ENCODE measurements at places on chromosomes 11 and 22.

GRCh38 chr11:134266841-134267251 lies 9.3 kb upstream of the GLB1L3 start:
- peak; percentile 48 for DNase-seq

DNA sequence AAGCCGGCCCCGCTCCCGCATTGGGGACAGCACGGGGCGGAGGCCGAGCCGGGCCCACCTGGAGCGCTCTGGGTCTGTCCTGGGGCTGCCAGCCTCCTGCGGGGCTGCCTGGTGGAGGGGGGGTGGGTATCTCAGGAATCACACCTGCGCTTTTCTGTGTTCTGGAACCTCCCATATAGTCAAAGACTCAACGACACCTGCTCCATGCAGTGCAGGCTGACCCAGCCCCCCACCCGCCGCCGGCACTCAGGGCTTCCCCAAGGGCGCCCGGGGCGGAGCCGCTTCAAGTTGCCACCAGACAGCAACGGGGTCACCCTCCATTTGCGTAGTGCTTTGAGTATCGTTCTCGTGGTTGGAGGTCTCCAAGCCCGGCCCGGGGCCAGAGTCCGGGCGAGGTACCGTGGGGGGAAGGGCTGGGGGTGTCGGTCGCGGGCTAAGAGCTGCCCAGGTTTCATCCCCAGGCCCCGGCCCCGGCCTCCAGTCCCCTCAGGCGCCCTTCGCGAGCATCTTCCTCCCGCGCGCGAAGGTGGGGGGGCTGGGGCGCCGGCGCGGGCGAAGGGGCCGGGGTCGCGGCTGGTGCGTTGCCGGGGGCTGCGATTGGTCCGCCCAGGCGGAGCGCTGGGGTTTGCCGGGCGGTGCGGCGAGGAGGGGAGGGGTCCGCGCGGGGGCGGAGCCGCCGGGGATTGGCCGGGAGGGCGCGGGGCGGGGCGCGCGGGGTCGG lies 6.6 kb downstream of the TSPAN4 start:
- no peak for DNase-seq

- DNase-seq = peak; percentile 98
Measured at GRCh38 chr11:34302046-34302921, 55.5 kb downstream of the ABTB2 start.

DNA sequence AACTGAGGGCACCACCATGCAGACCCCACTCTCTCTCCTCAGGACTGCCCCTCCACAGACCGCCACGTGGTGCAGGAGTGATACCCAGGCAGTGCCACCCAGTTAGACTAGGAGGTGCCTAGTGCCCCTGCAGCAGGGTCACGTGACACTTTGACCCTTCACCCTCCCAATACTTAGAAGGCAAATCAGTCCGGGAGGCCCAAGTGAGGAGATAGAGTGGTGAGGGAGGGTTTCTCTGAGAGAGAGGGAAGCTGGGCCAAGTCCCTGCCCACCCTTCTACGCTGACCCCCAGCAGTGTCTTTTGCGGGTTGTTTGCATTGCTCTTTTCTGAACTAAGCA lies 84.6 kb downstream of the BUD13 start:
- no peak for DNase-seq

DNA sequence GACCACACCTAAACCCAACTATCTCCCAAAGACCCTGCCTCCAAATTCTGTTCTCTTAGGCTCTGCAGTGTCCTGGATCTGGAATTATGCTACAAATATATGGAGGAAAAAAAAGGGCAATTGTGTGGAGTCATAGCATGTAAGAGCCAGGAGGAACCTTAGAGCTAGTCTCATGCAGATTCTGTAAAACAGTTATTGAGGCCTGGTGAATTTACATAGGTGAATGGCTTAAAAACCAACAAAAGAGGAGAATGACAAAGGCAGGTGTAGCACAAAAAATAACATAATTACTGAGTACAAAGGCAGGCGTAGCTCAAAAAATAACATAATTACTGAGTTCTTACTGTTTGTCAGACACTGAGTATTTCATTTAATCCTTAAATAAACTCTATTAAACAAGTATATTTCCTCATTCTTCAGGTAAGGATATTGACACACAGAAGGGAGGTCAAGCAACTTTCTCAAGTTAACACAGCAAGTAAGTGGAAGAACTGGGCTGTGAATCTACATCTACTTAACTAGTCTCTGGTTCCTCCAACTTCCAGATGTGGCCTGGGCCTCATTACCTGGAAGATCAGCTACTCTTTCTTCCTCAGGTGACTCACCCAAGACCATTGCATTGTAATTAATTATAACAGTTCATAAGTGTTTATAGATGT lies 938.9 kb upstream of the TENM4 start:
- no peak for DNase-seq

GRCh38 chr22:32722441-32722840 lies 79.1 kb upstream of the TIMP3 start:
- DNase-seq = no peak

DNA sequence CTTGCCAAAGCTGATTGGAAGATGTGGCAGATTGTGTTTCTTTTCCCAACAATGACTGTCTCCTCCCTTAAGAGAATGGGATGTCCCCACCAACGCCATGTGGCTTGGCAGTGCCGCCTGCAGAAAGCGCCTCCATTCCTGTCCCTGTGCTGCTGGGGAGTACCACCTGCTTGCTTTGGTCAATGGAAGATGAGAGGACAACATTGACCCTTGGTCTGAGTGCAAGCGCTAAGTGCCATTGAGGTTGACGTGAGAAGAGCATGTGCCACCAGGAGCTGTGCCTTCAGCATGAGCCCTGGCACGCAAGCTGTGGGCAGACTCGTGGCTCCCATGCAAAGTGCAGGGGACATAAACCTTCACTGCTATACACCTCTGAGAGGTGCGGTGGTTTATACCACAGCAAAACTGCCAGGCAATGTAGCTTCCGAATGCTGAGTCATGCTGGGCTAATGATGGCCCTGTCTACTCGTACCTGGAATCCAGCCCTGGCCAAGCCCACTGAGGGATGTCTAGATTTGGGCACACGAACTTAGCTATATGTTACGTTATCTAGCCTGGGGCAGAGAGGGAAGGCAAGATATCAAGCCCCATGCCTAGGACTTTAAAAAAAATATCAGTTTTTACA lies 41.9 kb downstream of the MYEOV start:
- no peak for DNase-seq

GRCh38 chr22:25237503-25237902 lies 18.1 kb downstream of the CRYBB2 start:
- no peak for DNase-seq

GRCh38 chr22:45516923-45517675 lies 14.4 kb downstream of the FBLN1 start:
- peak; percentile 75 for DNase-seq

GRCh38 chr11:132876705-132877104 lies 655.6 kb downstream of the OPCML start:
- no peak for DNase-seq

DNA sequence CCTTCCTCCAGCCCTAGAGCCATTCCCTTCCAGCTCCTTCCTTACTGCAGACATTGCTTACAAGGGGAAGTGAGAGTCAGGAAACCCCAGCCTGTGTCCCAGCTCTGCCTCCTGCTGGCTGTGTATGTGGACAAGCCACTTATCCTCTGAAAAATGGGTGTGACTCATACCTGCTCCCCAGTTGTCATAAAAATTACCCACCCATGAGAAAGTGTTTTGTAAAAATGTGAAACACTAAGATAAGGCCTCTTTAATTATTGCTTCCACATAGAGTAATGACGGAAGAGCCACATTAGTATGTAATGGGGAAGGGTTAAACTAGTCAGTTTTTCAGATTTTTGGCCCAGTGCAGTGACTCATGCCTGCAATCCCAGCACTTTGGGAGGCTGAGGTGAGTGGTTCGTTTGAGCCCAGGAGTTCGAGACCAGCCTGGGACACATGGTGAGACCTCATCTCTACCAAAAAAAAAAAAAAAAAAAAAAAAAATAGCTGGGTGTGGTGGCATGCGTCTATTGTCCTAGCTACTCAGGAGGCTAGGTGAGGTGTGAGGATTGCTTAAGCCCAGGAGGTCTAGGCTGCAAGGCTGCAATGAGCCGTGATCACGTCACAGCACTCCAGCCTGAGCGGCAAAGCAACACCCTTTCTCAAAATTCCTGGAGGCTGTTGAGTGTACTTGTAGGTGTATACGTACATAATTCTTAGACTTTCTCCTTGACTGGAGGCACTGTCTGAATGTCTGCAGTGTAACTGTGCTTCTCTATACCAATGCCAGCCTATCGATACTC lies 84.9 kb downstream of the CTTN start:
- DNase-seq = peak; percentile 75

DNA sequence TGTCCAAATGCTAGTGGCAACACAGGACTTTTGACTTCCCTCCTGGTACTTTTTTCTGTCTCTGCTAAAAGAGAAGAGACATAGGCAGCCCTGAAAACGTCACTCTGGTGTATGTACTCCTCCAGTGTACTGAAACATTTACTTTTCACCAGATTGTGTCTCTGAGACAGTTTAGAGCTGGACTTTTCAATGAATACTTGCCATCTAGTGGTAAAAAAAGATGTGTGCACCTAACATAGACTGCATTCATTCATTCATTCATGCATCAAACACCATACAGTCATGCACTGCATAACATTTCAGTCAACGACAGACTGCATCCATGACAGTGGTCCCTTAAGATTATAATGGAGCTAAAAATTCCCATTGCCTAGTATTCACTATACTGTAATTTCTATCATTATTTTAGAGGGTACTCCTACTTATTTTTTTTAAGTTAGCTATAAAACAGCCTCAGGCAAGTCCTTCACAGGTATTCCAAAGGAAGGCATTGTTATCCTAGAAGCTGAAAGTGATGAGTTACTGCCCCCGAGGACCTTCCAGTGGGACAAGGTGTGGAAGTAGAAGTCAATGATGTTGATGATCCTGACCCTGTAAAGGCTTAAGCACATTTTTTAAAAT lies 186.2 kb downstream of the SPON1 start:
- peak; percentile 39 for DNase-seq

- no peak for DNase-seq
Measured at GRCh38 chr11:45860764-45861510, 13.7 kb downstream of the CRY2 start.

DNA sequence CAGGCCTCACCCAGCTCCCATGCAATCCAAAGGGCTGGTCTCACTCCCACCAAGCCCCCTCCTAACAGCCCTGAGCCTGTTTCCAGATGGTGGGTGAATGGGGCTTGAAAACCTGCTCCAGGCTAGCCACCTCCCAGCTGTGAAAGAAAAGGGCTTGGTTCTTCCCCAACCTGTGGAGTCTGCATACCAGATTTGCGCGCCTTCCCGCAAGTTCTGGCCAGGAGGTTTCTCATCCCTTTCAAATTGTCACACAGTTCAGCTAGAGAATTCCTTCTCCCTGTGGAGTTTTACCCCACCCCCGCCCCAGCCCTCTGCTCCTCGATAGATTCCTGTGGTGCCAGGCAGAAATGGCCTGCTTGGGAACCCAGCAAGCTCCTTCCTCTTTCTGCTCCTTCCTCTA lies 734.6 kb upstream of the FAT3 start:
- no peak for DNase-seq

DNA sequence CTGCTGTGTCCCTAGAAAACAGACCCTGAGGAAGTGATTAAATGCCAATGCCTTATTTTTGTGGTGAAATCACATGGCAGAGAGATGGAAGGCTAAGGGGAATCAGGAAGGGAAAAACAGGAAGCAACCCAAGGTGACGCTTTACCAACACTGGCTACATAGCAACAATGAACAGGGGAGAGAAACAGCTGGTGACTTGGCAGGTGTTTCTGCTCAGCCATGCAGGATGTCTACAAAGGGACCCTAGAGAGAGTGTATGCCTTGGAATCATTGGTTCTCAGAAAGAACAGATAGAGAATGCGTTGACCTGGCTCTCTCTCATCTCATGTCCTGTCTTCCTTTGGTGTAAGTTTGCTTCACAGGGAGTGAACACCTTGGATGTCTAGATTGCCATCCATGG lies 911.9 kb downstream of the OPCML start:
- DNase-seq = no peak

GRCh38 chr11:131356206-131356605 lies 14.2 kb upstream of the NTM start:
- peak; percentile 83 for DNase-seq

- DNase-seq = no peak
Measured at GRCh38 chr22:39229688-39230260, 15.0 kb downstream of the PDGFB start.

DNA sequence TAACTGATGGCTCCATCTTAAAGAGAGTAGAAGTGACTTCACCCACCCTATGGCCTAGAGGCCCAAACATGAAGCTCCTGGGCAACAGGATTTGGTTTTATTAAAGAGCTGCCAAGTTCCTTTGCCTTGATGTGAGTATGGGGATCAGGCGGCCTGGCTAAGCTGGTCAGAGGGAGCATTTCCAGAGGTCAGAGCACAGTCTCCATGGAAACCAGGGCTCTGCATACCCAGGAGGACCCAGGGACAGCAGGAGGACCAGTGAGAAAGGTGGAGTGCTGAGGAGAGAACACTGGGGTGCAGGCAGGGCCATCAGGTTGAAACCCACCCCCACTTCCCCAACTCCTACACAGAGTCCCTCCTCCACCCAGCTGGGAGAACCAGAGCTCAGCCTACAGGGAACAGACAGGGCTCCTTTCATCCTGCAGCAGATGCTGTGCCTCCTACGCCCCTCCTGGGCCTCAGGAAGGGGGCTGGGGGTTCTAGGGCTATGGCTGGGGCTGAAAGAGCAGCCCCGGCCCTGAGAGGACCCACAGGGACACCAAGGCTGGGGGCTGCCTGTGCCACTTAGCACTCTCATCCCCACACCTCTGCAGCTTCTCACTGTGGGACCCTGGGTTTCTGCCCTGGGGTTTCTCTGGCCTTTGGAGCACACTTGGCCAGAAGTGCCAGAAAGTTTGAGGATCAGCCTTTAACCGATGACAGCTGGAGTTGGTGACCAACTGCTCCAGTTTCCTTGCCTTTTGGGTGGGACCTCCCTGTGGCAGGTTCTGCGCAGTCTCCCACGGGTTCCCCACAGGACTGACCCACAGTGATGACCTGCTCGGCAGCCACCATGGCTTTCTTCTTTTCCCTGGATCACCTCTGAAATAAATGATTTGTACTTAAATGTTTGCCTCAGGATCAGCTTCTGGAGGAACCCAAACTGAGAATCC lies 13.8 kb upstream of the P2RY6 start:
- DNase-seq = no peak

- DNase-seq = peak; percentile 74
Measured at GRCh38 chr11:68632802-68633201, 51.5 kb upstream of the GAL start.

GRCh38 chr11:117511931-117512539 lies 184.4 kb downstream of the CEP164 start:
- no peak for DNase-seq

GRCh38 chr11:107017433-107018218 lies 650 bp downstream of the GUCY1A2 start:
- peak; percentile 61 for DNase-seq

DNA sequence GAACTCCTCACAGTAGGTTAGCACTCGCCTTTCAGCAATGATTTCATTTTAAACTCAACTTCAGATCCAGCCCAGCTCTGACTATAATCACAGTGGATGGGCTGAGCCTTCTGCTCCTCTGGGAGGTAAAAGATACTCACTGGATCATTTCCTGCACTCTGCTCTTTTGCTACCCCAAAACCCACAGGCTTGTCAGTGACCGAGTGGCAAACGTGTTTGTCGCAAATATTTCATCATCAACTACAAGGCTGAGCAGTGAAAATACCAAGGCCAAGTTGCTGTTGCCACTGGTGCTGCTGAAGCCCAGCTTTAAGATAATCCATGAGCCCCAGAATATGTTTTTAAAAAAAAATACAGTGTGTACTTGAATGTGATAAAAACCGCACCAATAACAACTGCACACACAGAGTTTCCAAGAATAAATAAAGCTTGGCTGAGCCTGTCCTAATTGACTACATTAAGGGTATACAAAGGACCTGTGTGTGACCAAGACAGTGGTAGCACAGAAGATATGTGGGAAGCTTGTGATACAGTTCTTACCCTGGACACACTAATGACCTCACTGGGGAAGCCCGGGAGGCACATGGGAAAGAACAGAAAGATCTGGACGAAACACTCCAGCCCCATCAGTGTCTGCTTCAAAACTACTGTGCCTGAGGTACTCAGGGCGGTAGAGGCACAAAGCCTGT lies 41.3 kb downstream of the ABTB2 start:
- peak; percentile 15 for DNase-seq

Data from astrocyte of the spinal cord (primary cell).